Calu3 (cell line): ENCODE measurements at places on chromosomes 12 and 14.

DNA sequence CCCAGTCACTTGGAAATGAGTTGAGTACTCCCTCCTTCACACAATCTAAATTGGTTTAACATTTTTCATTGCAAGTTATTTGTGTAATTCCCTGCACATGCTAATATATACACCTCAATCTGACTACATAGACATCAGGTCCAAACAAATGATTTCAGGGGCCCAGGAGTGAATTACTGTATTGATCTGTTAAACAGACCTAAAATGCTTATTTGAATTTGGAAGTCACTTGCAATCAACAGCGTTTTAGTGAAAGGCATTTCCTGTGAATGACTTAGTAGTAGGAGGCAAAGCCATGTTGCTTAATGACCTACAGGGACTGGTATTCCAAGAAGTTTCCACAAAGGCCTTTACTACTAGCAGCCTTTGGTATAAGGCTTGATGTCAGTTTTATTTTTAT, 22.6 kb upstream of the SLC15A5 start:
- DNase-seq = no peak

- peak; percentile 78 for DNase-seq
These were observed 4.4 kb downstream of the RNF10 start for GRCh38 chr12:120538281-120539156.

DNA sequence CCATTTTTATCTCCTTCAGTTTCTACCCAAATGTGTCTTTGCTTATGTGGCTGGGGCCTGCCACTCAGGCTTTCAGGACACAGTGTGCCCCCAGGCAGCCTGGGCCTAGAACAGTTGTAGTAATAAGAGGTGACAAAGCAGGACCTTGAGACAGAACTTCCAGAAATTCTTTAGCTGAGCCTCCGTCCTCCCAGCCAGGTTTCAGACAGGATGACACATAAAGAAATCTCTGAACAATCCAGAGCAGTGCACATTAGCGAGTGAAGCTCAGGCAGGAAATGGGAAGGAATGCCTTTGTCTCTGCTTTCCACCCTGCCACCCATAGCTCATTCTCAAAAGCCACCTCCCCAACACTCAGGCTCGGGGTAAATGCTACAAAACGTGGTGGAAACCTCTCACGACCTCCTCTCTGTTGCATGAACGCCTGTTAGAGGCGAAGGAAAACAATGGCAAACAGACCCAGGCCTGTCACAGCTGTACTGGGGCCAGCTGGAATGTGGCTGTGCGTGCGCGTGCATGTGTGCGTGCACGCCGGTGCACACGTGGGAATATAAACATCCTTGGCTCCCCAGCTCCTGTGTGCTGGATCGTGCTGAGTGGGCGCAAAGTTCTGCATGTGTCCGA, 286.7 kb downstream of the ZFP36L1 start:
- no peak for DNase-seq

DNA sequence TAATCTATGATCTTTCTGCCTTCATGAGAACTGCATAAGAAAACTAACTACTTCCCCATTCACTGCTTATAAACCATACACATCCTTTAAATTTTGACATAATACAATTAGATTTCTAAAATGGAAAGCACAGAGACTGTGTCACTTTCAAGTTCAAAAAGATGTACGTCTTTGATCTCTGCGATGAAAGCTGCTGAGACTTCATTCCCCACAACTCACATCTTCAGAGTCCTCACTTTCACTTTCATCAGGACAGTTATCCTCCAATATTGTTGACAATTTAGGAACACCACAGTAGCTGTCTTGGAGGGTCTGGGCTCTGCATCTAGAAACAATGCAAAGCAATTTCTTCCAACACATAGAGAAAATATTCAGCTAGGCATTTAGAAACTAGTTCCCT, 47.9 kb upstream of the KCNC2 start:
- DNase-seq = no peak

- no peak for DNase-seq
These were observed 32.0 kb upstream of the CCDC60 start for GRCh38 chr12:119302451-119303080.

GRCh38 chr14:52106840-52107239, 38.0 kb upstream of the NID2 start:
- no peak for DNase-seq

DNA sequence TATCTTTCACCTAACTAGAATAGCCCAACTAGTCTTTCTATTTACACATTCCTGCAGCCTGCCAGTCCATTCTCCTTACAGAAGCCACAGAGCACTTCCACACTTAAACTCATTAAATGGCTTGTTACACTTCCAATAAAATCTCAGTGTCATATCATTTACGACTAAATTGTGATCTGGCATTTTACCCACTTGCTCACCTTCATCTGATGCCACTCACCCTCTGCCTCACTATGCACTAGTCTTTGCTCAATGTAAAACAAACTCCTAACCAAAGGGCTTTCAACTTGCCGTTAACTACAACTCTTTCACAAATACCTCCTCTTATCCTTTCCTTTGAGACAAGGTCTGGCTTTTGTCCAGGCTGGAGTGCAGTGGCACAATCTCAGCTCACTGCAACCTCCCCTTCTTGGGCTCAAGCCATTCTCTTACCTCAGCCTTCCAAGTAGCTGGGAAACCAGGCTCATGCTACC, 24.1 kb downstream of the YAF2 start:
- DNase-seq = no peak

GRCh38 chr12:10392394-10392930, 2.6 kb upstream of the KLRK1 start:
- peak; percentile 38 for DNase-seq

DNA sequence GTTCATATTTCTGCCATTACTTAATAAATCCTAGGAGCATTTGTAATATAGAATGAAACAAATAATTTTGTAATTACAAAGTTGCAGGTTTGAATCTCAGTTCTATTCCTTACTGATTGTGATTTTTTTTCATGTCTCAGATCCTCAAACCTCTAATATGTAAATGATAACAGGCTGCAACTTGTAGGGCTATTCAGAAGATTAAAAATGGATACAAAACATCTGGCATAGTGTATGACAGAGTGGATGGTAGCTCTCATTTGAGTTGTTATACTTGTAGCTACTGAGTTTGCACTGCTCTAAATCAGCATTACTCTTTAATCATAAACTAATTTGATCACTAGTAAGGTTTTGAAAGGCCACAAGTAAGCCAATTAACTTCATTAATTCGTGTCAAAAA, 406.3 kb upstream of the MGAT4C start:
- DNase-seq = no peak

DNA sequence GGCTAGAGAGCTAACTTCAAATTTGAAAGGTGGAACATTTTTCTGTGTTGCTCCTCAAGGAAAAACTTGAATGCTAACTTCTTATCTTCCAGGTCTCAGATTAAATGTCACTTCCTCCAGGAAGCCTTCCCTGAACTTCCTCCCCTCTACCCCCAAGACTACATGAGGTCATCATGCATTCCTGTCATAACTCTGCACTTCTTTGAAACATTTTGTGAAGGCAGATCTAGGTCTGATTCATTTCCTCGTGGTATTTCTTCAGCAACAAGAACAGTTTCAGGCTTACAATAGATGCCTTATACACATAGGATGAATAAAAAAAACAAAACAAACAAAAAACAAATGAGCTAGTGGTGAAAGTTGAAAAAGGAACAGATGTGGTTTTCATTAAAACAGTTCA, 97.1 kb upstream of the SRRM4 start:
- no peak for DNase-seq

DNA sequence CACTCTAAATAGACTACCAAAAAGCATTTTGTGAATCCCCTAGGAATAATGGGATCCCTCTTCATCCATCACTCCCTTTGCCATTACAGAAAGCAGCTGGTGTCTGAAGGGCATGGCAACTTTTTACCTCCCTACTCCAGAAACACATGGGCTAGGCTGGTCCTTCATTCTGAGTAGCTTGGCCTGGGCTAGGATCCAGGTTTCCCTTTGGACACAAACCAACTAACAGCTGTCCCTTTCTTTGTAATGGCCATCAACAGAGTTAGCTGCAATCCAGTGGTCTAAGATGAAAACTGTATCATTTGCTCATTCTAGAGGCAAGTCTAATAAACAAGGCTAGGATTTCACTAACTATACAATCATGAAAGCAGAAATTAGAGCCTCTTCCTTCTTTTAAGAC, 7.4 kb downstream of the GRIN2B start:
- no peak for DNase-seq

DNA sequence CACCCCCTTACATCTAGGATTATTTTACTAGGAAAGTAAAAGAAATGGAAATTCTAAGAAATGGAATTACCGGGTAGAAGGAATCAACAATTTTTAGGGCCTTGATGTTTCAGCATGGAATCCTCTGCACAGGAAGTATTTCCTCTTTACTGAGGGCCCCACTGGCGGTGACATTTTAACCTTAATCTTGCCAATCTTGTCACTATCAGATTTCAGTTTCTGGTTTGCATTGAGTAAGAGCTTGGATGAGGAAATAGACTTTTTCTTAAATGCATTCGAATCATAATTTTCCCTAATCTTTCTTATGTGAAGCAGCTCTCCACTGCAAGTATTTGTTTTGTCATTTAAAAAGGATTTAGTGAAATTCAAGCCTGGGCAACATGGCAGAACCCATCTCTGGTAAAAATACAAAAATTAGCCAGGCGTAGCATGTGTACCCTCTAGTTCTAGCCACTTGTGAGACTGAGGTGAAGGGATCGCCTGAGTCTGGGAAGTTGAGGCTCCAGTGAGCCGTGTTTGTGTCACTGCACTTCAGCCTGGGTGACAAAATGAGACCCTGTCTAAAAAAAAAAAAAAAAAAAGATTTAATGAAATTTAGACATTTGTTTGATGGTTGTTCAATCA, 40.7 kb downstream of the TPCN1 start:
- DNase-seq = no peak

DNA sequence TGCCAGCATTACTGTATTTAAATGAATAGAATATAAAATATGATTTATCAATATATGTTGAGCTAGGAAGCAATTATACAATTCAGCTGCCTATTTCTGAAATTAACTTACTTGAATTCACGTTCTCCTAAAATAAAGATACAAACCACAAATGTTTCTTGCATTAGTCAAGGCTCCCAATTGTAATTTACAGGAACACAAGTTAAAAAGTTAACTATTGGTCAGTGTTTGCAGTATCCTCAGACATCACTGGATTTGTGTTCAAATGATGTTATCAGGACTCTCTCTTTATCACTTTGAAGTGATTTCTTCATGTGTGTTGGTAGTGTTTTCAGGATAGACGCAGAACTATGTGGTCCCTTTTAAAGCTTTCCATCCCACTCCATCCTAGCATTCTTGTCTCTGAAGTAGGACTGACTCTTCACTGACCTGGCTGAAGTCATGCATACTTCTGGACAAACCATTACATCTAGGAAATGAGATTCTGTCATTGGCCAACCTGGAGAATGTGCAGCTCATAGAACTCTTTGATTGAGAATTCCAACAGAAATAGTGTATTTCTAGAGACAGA, 156.1 kb downstream of the KICS2 start:
- no peak for DNase-seq

- no peak for DNase-seq
These were observed 4.7 kb downstream of the SRGAP1 start for GRCh38 chr12:63849106-63849620.

DNA sequence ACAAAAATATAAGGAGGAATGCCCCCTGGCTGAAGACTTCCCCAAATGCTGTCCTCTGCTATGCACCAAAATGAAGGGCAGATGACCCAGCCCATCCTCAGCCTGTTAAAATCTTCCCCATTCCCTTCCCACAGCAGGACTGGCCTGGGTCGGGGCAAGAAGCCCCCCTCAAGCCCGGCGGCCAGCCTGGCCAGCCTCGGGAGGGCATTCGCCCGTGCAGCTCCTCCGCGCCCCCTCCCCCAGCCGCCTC, 413 bp downstream of the RARG start:
- DNase-seq = no peak

- DNase-seq = no peak
These were observed 236.4 kb downstream of the PCNX1 start for GRCh38 chr14:71143381-71144290.

- DNase-seq = no peak
These were observed 4.1 kb upstream of the TBX5 start for GRCh38 chr12:114409852-114410600.

DNA sequence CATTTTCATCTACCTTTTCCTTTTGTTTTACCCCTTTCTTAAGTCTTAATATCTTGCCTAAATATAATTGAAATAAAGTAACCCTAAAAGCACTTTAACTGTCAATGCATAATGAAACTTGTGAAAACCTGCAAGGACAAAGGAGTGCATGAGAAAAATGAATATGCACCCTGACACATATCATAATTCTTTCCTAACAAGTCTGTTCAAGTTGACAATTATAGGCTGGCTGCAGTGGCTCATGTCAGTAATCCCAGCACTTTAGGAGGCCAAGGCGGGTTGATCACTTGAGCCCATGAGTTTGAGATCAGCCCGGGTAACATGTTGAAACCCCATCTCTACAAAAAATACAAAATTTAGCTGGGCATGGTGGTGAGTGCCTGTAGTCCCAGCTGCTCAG, 65.4 kb downstream of the FGD6 start:
- no peak for DNase-seq

- peak; percentile 98 for DNase-seq
These were observed 16.4 kb upstream of the PUS1 start for GRCh38 chr12:131912518-131913274.

- no peak for DNase-seq
These were observed 67.6 kb downstream of the GTF2A1 start for GRCh38 chr14:81153187-81153586.

- DNase-seq = peak; percentile 11
These were observed 932.3 kb downstream of the FLRT2 start for GRCh38 chr14:86462193-86462753.

DNA sequence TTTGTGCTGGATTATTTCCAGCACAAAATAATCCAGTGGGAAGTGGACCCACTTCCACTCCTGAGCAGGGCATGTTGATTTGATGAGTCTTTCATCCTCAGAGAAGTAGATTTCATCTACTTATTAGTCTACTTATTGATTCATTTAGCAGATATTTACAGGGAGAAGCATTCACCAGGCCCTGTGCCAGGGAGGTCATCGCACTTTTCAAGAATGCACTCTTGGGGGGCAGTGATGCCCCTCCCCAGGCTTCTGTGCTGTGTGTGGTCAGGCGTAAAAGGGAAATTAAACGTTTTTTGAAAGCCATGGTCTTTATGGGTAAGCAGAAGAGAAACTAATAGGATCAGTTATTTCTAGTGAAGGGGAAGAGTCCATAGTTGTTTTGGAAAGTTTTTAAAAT, 610.7 kb upstream of the TMEM132C start:
- no peak for DNase-seq

GRCh38 chr12:116624516-116624915, 65.3 kb downstream of the MAP1LC3B2 start:
- DNase-seq = no peak

GRCh38 chr12:91841822-91842221, 303.8 kb downstream of the BTG1 start:
- no peak for DNase-seq

GRCh38 chr12:65518771-65519170, 240.3 kb downstream of the MSRB3 start:
- DNase-seq = no peak

DNA sequence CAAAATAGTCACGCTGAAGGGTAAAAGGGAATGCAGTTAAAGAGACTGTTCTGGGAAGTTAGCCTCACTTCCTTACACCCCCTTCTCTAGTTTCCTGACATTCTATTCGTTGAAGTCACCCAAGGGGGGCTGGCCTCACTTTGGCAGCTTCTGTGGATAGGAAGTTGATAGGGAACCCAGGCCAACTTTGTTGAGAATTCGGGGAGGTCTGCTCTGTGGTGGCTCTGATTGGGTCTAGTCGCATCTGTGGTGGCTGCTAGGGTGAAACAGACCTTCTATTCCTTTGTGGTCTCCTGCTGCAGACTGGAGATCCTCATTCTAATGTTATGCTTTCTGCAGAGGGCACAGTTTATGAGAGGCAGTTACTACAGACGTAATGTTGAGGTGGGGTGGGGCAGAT, 28.8 kb upstream of the GZMB start:
- DNase-seq = no peak

- no peak for DNase-seq
These were observed 4.8 kb upstream of the ADCY6 start for GRCh38 chr12:48793696-48794095.
